Stimulated activated CD8-positive, alpha-beta memory T cell treated with anti-CD3 and anti-CD28 coated beads, Interleukin-7, amount 100 ng/mL, for 24 hours (primary cell): ENCODE measurements at places on chromosomes 16 and 17.

DNA sequence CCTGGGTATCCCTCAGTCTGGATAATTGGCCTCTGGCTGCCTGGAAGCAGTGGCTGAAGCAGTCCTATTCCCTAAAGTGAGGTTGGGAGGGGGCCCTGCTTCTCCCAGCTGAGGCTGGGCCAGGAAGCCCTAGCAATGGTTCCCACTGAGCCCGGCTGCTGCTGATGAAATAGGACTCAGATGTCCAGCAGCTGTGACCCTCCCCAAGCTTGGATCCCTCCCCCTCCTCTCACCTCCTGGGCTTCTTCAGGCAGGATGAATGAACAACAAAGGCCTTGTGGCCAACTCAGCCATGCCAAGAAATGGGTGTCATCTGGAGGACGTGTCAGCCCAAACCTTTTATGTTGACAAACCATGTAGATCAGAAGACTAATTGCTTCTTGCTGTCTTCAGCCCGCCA lies 42.0 kb downstream of the AXIN2 start:
- DNase-seq: no peak

DNA sequence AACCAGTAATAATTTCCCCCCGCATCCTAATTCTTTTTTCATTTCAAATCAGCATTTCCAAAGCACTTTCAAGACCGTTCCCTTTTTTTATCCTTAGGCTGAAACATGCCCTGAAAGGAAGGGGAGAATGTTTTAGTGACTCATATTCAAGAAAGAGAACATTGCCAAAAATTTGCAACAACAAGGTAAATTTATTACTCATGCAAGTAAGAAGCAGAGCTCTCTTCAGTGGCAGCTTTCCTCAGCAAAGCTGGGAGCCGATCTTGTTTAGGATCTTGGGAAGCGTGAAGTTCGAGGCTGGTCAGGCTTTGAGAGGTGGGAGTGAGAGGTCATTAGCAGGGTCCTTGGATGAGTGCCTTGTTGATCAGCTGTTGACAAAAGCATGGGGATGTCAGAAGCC lies 129.5 kb downstream of the PRKCA start:
- no peak for DNase-seq

DNA sequence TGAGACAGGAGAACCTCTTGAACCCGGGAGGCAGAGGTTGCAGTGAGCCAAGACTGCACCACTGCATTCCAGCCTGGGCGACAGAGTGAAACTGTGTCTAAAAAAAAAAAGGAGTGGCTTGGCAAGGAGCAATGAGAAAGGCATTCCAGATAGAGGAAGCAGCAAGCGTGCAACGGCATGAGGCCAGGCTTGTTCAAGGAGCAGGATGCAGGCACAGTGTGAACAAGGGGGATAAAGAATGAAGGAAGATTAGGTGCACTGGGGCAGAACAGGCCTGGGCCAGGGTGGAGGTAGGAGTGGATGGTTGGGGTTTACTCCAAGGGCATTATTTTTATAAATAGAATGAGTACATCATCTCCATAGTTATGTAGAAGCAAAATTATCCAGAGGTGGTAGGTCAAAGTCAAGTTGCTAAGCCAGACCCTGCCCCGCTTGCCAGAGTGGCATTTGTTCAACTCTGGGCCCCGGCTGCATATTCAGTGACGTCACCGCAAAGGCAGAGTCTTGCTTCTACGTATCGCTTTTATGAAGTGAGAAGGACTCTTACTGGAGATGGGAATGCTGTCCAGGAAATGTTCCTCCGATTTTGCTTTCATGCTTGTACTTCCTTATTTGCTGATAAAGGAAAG lies 100.2 kb downstream of the KATNIP start:
- no peak for DNase-seq

- DNase-seq: no peak
Measured at GRCh38 chr17:28221751-28222414, 97.1 kb upstream of the TMEM97 start.

DNA sequence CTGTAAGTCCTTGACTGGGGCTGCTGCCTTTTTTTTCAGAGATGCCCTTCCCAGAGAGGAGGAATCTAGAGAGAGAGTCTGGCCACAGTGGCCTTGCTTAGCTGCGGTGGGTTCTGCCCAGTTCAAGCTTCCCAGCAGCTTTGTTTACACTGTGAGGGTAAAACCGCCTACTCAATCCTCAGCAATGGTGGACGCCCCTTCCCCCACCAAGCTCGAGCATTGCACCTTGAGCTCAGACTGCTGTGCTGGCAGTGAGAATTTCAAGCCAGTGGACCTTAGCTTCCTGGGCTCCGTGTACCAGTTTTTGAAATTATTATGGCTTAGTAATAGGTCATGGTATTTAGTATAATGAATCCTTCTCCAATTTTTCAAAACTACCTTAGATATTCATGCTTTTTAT lies 395.4 kb downstream of the NPIPA7 start:
- DNase-seq: no peak

- no peak for DNase-seq
Measured at GRCh38 chr16:77843405-77843804, 55.0 kb downstream of the VAT1L start.

- DNase-seq: no peak
Measured at GRCh38 chr17:31623990-31624389, 232.5 kb downstream of the RAB11FIP4 start.
